ENCODE measurements at places on chromosomes 16 and 17. TPM values are rescaled to one million over a fixed set of nuclear protein-coding genes. Genes with fewer than 3 reads are reported as not detected.

Gene CA5A
- total RNA-seq, result not detected

Gene ESRP2
- total RNA-seq, result 32.9 TPM

Gene TOX3
- 16.2 TPM for total RNA-seq

DNA sequence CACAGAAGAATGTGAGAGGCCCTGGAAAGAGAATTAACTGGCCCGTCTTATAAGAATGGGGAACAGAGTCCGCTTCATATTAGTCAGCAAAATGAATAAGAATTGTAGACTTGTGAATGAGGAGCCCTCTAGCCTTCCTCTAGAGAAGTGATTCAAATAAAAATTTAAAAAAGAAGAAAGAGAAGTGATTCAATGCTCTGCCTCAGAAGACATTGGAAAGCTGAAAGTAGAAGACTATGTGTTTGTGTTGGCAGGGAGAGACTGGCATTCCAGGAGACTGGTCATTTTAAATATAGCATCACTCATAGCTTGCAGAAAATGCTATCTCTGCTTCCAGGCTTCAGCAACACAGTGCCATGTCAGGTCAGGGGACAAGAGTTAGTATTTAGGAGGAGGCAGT, 190.6 kb upstream of the HS3ST3A1 start:
- H3K27me3 ChIP-seq, result no peaks in the 10 kb centered on the region
- H3K4me1 ChIP-seq, result no peaks in the 10 kb centered on the region
- H3K27ac ChIP-seq, result no peak overlapping the region
- no peak for DNase-seq

- DNase-seq, result no peak
- H3K36me3 ChIP-seq, result no peaks in the 10 kb centered on the region
- no peak overlapping the region for H3K27ac ChIP-seq
- H3K4me1 ChIP-seq, result peaks cover 19% of the 10 kb centered on the region
Observed at GRCh38 chr17:49360796-49361128, 1.3 kb downstream of the ZNF652 start.

DNA sequence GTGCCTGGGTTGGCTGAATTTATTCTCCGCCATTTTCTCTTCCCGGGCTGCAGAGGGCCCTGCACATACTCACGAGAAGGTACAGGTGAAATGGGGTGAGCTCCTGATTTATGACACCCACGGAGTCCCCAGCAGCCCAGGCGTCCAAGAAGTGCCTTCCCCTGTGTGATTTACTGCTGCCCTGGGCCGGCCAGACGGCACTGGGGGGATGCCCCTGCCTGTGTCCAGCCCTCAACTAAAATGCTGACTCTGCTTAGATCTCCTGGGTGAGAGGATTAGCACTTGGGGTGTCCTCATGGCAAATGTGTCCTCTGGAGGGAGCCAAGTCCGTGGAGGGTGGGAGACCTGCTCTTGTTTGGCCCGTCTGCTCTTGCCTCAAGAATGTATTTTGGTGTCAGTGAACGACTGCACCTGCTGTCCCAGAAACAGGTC, 132.4 kb downstream of the MAF start:
- no peak overlapping the region for H3K4me3 ChIP-seq

GRCh38 chr16:85683363-85683762, 5.4 kb downstream of the GINS2 start:
- no peaks in the 10 kb centered on the region for H3K36me3 ChIP-seq
- no peak overlapping the region for H3K4me3 ChIP-seq
- no peak for DNase-seq
- H3K4me1 ChIP-seq, result peaks cover 7% of the 10 kb centered on the region
- H3K27me3 ChIP-seq, result no peaks in the 10 kb centered on the region
